Activated CD4-positive, alpha-beta T cell treated with anti-CD3 and anti-CD28 coated beads, Interleukin-2, amount 10 ng/mL, durations not matched to agents 7 days and 5 days (primary cell): ENCODE measurements at places on chromosomes 11 and 22. TPM values are rescaled to one million over a fixed set of nuclear protein-coding genes. Genes with fewer than 3 reads are reported as not detected.
A peak's percentile ranks its signal among the peaks of the same experiment; 100 is the strongest.

DNA sequence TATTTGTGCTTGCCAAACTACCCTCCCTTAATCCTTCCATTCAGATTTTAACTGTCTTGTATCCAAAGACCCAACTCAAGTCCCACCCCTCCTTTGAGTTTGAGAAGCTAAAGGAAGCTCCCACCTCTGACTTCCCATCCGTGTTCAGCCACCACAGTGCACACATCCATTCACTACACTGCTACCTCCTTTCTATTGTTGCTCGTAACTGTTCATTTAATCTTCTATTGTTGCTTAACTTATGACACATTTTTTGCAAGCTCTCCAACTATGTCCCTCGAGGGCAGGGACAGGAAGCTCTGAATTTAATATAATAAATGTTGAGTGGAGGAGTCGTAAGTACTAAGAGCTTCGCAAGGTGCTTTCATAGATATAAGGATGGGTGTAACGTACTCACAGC, 10.4 kb downstream of the LARGE1 start:
- no peak for DNase-seq

- peak; percentile 28 for DNase-seq
Observed at GRCh38 chr11:12196308-12196707, 85.9 kb downstream of the MICAL2 start.

Gene CSNK2A3
- 0.56 TPM for total RNA-seq

- no peak for DNase-seq
Observed at GRCh38 chr11:82494988-82495432, 238.7 kb downstream of the FAM181B start.

GRCh38 chr22:42243802-42244060, 26.7 kb downstream of the TCF20 start:
- DNase-seq = no peak

Gene SPI1
- not detected for total RNA-seq

Gene CDC42EP1
- total RNA-seq = not detected

- DNase-seq = no peak
Observed at GRCh38 chr11:100682247-100682969, 4.7 kb upstream of the ARHGAP42 start.

- no peak for DNase-seq
Observed at GRCh38 chr11:45285250-45285828, 802 bp downstream of the SYT13 start.

DNA sequence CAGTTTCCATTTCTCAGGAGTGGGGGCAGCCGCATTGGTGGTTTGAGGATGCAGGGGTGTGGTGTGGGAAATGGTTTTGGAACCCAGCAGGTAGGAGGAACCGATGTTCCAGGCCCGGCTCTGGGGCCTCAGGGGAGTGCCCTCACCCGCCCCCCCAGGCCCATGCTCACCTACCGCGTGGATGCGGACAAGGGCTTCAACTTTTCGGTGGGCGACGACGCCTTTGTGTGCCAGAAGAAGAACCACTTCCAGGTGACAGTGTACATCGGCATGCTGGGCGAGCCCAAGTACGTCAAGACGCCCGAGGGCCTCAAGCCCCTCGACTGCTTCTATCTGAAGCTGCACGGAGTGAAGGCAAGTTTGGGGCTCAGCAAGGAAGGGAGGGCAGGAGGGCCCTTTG, 18.6 kb downstream of the TMEM258 start:
- no peak for DNase-seq

DNA sequence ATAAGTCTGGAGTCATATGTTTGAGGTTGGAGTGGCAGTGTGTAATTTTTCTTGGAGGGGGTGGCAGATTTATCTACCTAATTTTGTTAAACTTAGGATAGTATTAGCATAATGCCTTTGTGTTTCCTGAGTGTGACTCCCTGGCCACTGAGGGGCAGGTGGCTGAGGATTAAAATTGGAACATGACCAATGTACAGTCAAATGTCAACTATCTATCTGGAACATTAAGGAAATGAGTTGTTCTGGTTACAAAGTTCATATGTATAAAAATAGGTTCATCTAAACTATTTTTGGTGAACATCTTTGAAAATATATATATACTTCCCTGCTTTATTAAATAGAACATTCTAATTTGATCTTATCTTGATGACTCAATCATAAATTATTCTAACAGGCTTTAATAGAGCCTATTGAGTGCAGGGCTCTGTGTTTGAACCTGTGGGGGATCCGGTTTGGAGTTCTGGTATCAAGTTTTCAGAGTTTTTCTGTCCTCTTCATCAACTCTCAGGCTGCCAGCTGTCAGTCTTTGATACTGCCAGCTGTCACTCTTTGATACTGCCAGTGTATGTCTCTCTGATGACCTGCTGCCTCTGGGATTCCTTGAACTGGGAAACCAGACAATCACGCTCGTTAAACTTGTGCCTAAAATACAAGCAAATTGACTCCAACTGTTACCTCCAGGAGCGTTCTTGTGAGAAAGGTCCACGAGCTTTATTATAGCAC, 309.6 kb downstream of the METTL15 start:
- DNase-seq = no peak

GRCh38 chr11:134033696-134034491, 35.0 kb upstream of the JAM3 start:
- peak; percentile 81 for DNase-seq

DNA sequence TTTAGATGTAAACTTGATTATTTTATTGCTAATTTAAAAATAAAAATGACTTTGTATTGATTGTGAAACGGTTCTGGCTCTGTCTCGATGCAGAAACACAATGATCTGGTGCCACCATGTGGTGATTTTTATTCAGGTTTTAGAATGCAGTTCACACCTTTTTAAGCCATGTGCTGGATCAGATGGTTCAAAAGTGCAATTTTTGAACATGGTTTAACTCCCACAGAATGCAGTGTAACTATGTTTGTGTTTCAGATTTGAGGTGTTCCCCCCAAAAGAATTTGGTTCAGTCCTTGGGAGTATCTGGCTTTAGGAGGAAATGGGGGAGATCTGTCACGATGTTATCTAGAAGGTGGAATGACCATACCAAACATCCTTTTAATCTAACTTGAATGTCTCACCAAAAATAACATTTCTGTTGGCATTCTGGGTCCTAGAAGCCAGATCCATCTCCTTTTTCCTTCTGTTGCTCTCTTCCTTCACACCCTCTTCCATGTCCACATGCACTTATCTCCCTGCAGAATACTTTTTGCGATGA, 7.9 kb downstream of the MRPL16 start:
- peak; percentile 79 for DNase-seq

DNA sequence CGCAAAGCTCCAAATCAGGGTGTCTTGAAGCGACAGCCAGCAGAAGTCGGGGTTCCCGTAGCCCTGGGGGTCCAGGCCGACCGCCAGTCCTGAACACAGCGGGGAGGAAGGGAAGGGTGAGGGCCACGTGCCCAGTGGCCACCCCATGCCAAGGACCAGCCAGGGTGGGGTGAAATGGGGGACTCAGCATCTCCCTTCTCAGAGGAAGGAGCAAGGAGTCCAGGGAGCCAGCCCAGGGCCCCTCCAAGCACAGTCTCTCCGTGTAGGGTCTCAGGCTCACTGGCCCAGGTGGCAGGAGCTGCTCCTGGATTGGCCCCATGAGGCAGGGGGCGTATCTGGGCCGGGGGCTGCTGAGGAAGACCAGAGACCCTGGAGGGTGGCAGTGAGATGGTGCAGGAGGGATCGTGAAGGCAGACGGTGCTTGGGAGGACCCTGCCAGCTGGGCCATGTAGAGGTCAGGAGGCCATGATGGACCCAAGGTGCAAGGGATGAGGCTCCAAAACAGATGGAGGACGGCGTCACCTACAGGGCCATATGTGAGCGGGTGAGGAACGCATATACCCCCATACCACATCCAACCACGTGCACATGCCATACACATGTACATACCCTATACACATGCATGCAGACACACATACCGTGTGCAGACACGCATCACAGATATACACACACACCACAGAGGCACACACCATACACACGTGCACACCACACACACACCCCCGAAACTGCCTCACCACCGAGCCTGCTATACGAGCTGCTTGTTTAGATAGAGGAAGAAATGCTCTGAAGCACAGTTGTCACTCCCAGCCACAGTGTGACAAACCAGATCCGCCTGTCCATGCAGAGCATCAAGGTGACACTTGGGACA, 34.4 kb downstream of the TRMU start:
- DNase-seq = no peak

DNA sequence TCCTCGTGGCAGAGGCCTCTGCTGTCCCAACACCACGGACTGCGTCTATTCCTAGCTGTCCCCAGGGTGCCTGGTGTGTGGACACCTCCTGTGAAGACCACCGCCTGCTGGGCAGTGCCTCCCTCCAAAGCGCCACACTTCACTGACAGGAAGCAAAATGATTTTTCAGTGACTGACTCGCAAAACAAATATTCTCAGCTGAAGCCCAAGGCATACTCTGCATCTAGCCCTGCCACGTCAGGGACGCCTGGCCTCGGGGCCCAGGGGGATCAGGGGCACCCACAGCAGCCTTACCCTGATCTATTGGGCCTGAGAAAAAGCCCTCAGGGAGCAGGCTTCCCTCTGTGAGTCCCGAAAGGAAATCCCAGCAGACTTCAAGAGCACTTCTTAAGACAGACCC, 2.2 kb downstream of the BRD1 start:
- no peak for DNase-seq

Gene BAIAP2L2
- total RNA-seq = 0.50 TPM

GRCh38 chr11:7004482-7004881, 15.7 kb downstream of the ZNF214 start:
- DNase-seq = no peak

Gene KCNJ5
- not detected for total RNA-seq

- DNase-seq = no peak
Observed at GRCh38 chr22:37027556-37027955, 8.0 kb downstream of the MPST start.

DNA sequence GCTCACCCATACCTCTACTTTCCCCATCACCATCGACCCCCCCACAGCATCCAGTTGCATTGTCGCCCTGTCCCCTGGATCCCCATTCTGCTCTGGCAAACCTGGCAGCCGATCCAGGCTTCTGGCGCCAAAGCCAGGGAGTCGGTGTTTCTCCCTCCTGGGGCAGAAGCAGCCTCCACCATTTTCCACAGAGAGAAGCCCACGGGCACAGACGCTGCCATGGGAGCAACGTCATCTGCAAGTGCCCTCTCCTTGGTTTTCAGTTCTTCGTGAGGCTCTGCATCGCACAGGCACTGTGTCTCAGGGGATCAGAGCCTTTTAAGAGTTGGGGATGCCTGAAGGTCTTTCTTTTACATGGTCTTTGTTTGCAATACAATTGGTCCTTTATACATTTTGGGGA, 2.3 kb downstream of the YPEL4 start:
- no peak for DNase-seq

- no peak for DNase-seq
Observed at GRCh38 chr11:34323601-34324000, 34.2 kb downstream of the ABTB2 start.

Gene P2RY6
- not detected for total RNA-seq

Gene APOL4
- total RNA-seq = 0.54 TPM

GRCh38 chr22:19143967-19144400, 467 bp downstream of the ESS2 start:
- DNase-seq = peak; percentile 55

DNA sequence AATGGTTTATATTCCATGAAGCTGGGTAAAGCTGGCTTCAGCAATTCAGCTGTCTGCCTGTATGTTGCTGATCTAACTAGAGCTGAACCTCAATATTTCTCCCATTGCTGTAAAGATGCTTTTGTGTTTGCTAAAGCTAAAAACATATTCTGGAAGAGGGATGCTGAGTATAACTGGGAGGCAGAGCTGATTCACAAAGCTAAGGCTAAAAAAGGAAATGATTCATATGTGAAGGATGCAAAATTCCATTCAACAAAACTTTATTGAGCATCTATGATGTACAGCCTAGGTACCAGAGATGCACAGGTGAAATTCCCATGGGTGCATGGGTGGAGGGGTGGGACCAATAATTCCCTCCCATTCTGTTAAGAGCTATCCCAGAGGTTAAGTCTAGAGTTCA, 193.9 kb downstream of the KIF18A start:
- no peak for DNase-seq

Gene NXPE1
- total RNA-seq = not detected

DNA sequence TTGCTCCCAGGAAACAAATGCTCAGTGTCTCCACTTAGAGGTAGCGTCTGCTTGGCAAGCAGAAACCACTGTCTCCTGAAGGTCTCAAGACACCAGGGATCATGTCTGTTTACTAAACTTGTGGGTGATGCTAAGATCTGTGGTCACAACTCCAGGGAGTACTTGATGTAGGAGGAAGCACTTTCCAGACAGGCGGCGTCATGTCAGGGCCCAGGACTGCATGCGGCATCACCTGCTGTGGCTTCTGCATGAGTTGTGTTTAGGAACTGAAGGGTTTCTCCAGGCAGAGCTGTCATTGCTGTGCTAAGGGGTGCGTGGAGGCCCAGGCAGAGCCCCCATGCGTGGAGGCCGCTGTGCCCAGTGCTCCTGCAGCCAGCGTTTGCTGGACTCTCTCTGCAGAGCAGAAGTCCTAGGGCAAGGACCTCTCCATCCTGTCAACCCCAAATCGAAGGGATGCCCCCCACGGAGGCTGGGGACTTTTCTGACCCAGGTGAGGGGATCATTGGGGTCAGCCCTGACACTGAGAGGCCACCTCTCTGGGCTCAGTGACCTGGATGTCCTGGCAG, 8.1 kb upstream of the PANX2 start:
- DNase-seq = no peak

DNA sequence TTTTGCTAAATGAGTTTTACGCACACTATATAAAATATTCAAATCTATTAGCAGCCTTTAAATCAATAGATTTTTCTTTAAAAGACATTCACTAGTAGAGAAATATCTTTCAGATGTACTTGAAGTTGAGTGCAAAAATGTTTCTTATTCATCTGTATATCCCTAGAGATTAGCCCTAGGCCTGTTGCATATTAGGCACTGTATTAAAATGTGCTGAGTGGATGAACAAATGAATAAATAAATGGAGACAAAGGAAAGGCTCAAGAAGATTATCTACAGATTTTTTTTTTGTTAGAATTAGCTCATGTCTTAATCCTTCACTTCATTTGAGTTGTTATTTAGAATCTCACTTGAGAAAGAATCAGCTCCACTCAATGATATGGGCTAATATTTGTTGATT, 12.0 kb upstream of the MMP13 start:
- DNase-seq = no peak
